Esophagus mucosa (tissue), 1 donor: ENCODE measurements at places on chromosomes 5 and 9.

- no peak for ATAC-seq
Measured at GRCh38 chr5:148259288-148259687, 9.3 kb upstream of the SPINK13 start.

GRCh38 chr9:138028596-138028995 lies 151.0 kb downstream of the CACNA1B start:
- no peak for ATAC-seq

DNA sequence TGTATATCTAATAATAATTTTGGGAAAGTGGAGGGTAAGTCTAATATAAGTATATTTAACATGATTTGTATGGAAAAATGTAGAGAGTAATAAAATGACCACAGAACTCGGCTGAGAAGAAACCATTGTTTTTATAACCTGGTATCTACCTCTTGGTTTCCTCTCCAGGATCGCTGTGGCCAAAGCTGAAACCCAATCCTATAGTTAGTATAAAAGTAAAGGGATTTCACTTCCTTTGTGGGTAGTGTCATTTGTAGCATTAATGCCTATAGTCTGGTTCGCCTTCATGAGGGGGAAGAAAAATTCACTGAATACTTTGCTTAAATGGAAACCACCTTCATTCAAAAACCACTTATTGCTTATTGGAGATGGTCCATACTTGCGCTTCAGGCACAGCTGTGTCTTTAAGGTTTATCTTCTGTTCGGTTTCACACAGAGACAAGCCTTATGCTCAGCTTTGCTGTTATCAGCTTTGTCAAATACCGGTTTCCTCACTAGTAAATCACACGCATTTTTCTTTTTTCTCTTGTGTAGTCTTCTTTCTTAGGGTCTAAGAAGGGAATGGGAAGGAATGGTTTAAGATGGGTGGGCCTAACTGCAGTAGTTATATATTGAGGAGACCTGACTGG lies 12.1 kb downstream of the PIK3R1 start:
- no peak for ATAC-seq

GRCh38 chr5:88404405-88404804 lies 135.8 kb upstream of the TMEM161B start:
- ATAC-seq, result no peak

- ATAC-seq, result no peak
Measured at GRCh38 chr9:132324425-132324824, 30.4 kb downstream of the SETX start.

DNA sequence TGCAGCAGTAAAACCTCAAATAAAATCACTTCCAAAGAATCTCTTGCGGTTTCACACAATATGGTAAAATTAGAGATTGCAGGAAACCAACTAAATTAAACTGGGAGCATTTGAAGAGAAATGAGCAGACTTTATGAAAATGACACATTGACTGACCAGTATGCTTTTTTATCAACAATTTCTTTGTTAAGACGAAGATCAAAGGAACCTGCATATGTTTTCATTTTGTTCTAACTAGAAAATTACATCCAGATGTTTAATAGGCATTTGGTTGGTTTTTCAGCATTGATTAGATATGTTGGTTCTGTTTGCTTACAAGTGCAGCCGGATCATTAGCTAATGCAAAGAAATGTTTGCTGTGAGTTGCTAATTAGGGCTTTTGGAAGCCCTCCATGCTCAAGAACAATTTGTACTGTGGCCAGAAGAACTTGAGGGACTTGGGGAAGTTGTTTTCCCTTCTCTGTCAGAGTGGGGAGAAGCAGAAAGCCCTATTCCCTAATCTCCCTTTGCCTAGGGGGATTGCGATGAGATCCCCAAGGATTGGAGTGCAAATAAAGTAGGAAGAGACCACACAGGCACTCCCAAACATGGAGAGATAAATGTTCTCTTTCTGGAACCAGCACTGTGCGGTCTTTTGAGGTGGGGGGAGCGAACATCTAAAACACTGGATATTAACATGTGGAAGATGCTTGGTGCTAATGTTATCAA lies 4.5 kb upstream of the TLE1 start:
- no peak for ATAC-seq

GRCh38 chr5:132446621-132447020 lies 44.0 kb downstream of the IRF1 start:
- no peak for ATAC-seq

DNA sequence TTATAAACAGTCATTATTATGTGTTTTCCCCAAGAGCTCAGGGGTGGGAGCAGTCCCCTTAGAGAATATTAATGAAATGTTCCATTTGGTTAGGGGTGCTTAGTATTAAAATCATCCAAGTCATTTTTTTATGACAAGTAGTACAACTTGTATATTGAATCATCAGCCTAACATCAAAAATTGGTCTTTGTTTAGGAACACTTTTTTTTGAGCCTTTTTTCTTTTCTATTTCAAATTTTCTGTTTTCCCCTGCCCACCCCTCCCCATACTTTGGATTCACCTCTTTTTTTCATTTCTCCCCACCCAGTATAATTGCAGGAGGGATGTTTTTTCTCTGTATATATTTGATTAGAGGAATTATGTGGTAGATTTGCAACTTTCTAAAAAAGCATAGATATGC lies 25.8 kb downstream of the RBM27 start:
- no peak for ATAC-seq

DNA sequence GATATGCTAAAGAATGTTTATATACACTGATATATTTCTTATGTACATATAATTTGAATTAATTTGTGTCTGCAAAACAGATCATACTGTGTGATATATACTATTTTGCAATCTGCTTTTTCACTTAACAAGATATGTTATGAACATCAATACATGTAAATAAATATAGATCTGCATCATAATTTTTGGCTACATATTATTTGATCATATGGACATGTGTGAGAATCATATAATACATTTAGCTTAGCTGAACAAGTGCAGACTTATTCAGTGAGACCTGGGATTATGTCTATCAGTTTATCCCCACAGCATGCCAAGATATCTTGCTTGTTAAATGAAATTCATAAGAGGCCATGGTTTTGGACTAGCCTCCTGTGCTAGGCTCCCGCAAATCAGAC lies 474.3 kb downstream of the ARHGEF28 start:
- ATAC-seq, result no peak

GRCh38 chr5:139394123-139394653 lies 716 bp downstream of the PROB1 start:
- ATAC-seq, result peak; percentile 1

DNA sequence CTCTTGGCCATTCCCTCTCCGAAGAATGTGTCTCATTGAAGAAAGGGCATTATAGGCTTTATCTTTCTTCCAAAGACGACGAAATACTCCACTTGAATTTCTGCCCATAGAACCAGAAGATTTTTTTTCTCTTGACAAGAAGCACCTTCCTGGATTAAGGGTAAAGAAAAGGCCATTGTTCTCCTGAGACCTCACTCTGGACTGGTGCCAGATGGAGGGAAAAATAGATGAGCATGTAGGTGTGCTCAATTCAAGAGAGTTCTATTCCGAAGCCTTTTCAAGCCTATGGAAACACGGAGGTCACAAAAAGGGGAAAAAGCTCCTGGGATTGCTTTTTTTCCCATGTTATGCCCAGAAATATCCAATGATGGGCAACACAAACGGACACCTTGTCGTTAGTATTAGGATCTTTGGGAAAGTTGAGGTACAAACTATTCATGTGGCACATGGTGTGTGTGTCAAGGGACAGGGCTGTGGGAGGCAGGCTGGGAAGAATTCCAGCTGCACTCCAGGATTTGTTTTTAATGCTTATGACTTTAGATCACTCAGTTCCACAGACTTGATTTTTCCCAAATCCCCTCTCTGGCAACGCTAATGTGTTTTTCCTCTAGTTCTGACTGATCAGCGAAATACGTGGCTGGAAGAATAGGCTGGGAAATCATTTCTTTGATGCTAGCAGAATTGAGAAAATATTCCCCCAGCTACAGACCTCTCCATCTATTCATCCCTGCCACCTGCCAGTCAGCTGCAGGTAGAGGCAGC lies 89.9 kb downstream of the SIL1 start:
- no peak for ATAC-seq

DNA sequence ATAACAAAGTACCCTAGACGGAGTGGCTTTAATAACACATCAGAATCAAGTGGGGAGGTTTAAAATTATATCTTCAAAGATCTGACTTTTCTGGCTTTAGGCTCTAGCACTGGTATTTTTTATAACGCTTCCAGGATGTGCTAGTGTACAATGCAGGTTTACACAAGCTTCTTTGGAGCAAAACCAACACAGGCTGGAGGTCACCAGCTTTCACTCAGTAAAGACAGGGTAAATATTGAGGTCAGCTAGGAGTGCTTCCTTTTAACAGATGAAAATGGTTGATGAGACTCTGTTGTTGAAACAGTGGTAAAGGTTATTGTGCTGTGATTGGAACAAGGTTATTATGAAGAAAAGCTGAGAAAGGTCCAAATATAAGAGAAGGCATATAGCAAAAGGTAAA lies 414.2 kb downstream of the TAF11L14 start:
- ATAC-seq, result no peak

DNA sequence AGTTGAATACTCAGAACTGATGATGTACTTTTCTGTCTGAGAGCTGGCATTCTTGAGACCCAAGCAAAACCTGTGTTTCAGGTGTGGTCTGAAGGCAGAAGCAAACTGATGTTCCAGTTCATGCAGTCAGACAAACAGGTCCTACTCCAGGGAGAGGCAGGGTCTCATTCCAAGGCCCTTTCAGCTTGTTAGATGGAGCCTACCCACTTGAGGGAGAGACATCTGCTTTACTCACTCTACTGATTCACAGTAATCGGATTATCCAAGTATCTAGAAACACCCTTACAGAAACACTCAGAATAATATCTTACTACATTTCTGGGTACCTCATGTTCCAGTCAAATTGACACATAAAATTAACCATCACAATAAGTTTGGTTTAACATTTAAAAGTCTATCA lies 207.8 kb downstream of the KDM4C start:
- no peak for ATAC-seq

GRCh38 chr9:21015129-21015815 lies 16.2 kb downstream of the HACD4 start:
- no peak for ATAC-seq

DNA sequence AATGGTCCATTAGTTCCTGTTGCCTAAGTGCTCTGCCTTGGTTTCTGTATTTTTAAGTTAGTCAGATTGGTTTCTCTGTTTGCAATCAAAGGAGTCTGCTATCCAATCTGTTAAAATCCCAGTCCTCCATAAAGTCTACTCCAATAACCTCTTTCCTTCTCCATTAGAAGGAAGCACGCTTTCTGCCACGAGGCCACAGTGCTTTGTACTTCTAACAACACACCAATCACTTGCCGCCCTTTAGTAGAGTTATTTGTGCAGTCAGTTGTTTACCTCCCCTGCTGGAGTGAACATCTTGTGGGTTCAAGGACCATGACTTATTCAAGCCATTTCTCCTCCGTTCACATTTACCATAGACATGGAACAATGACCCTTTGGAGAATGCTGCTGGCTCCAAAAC lies 69.0 kb downstream of the GLRA1 start:
- no peak for ATAC-seq

DNA sequence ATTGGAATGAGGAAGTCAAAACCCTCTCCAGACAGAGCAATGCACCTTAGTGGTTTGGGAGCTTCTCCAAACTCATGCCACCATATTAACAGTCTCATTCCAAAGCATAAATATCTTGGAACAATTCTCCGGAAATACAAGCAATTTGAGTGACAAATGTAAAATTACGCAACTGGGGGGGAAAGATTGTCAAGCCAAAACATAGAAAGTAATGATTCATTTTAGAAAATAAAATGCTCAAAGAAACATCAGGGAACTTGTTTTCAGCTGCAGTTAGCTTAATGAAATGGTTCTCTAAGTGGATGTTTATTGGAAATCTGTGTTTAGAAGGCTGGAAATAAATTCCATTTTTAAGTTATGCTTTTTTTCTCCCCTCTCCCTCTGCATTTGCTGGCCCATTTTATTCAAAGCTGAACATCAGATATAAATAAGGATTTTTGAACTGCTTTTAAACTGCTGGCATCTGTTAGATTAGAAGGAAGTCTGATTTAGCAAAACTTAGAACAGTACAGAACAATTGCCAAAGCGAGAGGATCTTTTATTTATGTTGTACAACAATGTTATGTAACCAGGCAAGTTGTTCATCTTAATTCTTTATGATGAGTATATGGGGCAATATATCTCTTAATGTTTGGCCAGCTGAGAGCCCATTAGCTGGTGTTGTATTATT lies 551.9 kb downstream of the PRELID2 start:
- ATAC-seq, result no peak

- ATAC-seq, result no peak
Measured at GRCh38 chr9:14366076-14366475, 52.1 kb upstream of the NFIB start.

- peak; percentile 73 for ATAC-seq
Measured at GRCh38 chr5:173075137-173075843, 19.1 kb downstream of the CREBRF start.

DNA sequence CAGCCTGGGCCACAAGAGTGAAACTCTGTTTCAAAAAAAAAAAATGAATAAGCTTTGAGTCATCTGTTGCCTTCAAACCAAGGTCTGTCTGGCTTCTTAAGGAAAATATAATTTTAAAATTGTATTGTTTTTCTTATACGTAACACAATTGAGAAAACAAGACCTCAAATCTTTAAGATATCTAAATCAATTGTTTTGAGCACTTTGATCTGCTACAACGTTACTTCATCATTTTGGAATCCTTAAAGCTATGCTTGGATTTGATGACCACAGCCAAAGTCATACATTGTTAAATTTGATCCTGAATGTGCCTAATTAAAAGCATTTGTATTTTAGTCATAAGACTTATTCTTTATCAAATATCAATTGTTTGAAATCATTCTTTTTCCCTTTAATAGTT lies 37.7 kb upstream of the VCAN start:
- ATAC-seq, result no peak

DNA sequence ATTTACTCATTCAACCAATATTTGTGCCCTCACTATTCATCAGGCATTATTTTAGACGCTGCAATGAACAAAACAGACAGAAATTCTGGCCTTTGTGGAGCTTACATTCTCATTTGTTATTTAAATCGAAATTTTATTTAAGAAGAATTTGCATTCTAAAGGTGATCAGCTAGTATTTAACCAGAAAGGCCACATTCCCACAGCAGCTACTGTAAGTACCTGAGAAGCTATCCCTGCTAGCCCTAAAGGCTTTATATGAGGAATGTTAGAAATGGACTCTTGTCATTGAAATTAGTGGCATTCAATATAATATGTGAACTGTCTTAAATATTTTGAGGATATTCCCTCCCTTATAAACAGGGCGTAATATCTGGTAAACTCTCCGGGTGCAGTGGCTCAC lies 35.0 kb upstream of the GOLM1 start:
- no peak for ATAC-seq

DNA sequence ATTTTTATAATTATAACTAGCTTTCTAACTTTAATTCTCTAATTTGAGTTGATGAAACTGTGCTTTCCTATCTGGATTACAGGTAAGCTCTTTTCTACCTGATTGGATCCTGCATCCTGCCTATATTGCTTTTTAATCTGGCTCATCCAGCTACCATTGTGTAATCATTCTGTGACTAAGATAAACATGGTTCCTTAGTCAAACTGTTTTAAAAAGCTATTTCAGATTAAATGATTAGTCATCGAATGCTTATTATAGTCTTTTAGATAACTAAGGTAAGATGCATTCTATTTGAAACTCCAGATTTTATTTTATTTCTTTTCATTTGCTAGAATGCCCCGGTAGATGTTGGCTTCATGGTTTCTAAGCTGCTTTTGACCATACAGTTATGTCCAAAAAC lies 50.7 kb downstream of the ICE1 start:
- no peak for ATAC-seq
